ENCODE measurements at places on chromosomes 4 and X. TPM values are rescaled to one million over a fixed set of nuclear protein-coding genes. Genes with fewer than 3 reads are reported as not detected.
A peak's percentile ranks its signal among the peaks of the same experiment; 100 is the strongest.

- peak; percentile 43 for DNase-seq
These were observed 441.7 kb upstream of the RASGEF1B start for GRCh38 chr4:81913427-81913879.

DNA sequence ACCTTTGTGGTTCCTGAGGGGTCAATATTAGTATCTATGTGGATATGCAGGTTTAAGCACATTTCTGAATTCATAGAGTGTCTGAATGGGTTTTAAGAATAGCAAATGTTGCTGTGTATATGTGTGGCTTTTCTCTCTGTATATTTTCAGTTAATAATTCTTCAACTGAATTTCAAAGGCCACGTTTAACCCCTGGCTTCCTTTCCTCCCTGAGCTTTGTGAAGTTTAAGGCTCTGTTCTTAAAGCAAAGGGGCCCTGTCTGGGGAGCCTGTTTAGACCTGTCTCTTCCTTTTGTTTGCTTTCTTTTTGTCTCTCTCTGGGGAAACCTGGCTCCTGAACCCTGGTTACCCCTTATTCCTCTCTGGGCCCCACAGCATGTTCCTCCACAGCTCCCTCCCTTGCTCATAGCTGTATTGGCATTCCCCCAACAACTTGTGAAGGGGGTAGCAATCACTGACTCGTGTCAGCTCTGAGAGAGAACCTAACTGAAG is 139.1 kb downstream of the COL4A6 start:
- peak; percentile 86 for DNase-seq

TRPC3 gene
- total RNA-seq: 0.26 TPM

DNA sequence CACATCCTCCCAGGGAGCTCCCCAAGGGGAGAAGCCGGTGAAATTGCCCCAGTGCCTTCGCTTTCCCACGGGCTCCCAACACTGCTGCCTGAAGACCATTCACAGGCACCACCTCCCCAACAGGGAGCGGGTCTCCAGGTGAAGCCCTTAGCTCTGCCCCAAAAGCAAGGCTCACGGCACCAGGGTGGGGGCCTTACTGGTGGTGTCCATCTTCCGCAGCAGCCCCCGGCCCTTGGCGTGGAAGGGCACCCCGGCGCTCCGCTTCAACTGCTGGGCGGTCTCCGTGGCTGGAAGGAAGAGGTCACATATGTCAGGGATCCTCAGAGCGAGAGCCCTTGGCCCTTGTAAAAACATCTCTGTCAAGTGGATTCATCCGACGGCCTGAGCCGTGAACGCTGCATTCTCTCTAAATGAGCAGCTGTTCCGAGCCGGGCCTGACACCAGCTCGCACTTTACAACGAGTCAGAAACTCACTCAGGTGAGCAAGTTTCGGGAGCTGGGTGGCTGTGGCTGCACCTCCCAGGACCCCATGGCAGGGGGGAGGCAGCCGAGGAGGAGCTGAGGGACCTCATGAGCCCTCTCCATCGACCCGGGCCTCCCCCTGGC is 20.9 kb downstream of the NELFA start:
- no peak for DNase-seq

- no peak for DNase-seq
These were observed 25.2 kb upstream of the SLC25A6 start for GRCh38 chrX:1416965-1417760.

GRCh38 chrX:68684291-68684918 is 36.9 kb downstream of the STARD8 start:
- DNase-seq: no peak

IL2RG gene
- total RNA-seq: 0.26 TPM

- DNase-seq: peak; percentile 83
These were observed 47.8 kb downstream of the FHDC1 start for GRCh38 chr4:152983774-152984411.

- no peak for DNase-seq
These were observed 3.3 kb upstream of the FGA start for GRCh38 chr4:154593868-154594267.

DNA sequence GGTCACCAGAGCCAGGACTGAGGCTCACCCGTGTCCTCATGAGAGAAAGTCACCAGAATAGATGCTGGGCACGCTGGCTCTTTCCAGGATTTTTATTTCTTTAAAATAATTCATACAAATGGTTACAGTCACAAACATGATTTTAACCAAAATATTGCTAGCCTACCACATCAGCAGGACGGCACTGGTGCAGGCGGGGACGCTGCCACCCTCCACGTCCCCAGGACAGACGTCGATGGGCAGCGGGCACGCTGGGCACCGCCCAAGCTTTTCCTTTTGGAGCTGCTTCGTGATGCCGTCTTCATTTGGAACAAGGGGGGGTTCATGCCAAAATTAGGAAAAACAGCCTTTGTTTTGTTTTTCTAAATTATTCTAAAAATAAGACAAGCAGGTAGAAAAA is 37.6 kb downstream of the CTBP1 start:
- DNase-seq: no peak

DNA sequence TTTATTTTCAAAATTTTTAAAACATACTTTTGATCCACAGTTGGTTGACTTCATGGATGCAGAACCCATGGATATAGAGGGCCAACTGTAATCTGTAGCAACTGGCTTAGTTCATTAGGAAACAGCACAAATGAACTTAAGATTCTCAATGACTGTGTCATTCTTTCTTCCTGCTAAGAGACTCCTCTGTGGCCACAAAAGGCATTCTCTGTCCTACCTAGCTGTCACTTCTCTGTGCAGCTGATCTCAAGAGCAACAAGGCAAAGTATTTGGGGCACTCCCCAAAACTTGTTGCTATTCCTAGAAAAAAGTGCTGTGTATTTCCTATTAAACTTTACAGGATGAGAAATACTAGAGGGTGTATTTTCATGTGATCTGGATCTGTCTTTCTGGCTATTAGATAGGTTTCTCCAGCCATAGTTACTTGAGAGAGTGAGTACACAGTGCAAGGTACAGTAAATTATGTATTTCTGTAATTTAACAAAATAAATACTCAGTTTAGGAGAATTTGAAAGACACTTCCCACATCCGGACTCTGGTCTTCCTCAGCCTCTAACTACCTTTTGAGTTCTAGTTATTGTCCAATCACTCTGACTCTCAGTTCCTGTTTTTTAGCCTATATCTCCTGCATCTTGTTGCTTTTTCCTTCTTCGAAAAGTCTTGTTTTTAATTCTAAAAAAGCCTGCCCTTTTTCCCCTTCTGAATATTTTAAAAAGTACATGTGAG is 21.8 kb downstream of the TLR2 start:
- DNase-seq: no peak

DNA sequence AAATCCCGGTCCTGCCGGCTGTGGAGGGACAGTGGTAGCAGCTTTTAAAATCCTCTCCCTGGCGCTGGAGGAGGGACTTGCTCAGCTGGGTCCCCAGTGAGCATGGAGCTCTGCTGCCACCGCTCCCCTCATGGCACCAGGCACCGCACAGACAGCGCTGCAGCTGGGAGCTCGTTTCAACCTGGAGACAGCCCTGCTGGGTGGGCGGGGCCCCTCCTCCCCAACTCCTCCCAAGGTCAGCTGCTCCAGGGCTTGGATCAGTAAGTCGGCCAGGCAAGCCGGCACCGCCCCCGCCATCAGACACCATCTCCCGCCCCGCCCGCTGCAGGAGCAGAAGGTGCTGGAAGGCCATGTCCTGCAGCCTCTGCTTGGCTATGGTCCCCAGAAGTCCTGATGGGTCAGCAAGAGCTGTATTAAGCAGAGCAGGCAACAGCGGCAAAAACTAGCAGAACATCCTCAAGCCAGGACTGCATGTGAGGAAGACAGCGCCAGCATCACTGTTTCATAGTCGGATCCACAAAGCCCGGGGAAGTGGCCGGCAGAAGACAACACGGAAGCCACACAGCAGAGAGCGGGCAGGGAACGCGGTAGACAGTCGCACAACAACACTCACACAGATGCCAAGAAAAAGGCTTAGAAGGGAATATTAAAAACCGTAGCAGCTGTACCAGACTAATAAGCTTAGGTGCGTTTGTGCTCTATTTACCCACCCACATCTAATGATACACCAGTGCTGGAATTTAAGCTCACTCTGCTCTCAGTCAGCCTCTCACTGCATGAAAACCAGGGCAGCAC is 16.2 kb downstream of the ZFYVE28 start:
- peak; percentile 28 for DNase-seq

GRCh38 chrX:22889819-22890218 is 109.9 kb upstream of the DDX53 start:
- DNase-seq: no peak

- no peak for DNase-seq
These were observed 192.7 kb downstream of the GASK1B start for GRCh38 chr4:157980158-157980557.

BEX2 gene
- total RNA-seq: 46.6 TPM

FAAH2 gene
- total RNA-seq: 6.3 TPM

DNA sequence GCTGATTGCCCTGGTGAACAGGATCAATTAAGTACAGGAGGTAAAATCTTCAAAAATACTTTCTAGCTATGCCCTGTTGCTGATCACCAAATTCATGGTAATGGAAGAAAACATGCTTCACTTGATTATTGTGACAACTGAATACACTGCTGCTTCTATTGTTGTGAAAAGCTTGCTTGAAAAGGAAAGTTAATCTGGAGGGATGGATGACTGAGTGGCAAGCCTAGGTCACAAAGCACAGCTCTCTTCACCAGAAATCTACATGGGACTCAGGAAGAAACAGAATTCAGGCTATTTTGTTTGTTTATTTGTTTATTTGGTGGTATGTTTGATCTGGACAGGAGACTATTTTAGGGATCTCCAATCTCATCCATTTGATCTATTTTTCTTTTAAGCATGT is 182.0 kb downstream of the MGST2 start:
- no peak for DNase-seq

MAGEB10 gene
- total RNA-seq: not detected

SYTL4 gene
- total RNA-seq: 0.77 TPM

DNA sequence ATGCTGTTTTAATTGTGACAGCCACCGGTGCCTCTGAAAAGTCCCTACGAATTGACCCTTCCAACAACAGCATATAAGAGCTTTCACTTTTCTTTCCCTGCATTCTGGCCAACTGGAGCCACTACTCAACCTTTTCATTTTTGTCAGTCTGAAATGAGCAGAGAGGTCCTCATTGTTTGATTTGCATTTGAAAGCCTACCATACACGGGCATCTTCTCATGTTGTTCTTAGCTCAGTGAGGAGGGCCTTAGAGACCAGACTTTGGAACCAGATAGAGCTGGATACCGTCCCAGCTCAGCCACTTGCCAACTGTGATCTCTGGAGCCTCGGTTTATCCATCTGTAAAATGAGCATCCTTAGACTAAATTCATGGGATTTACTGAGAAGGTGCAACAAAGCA is 16.9 kb upstream of the TMSB4X start:
- DNase-seq: no peak

SOX3 gene
- total RNA-seq: not detected

- DNase-seq: no peak
These were observed 65.8 kb downstream of the SLC9A7 start for GRCh38 chrX:46693149-46693548.

ACE2 gene
- total RNA-seq: not detected

CEP135 gene
- 3.7 TPM for total RNA-seq

GRCh38 chr4:40412866-40413795 is 78.0 kb downstream of the CHRNA9 start:
- peak; percentile 64 for DNase-seq

- DNase-seq: no peak
These were observed 94.1 kb downstream of the IRS4 start for GRCh38 chrX:108642273-108642628.
